HL-60 (cell line): ENCODE measurements at places on chromosomes 4 and X.

DNA sequence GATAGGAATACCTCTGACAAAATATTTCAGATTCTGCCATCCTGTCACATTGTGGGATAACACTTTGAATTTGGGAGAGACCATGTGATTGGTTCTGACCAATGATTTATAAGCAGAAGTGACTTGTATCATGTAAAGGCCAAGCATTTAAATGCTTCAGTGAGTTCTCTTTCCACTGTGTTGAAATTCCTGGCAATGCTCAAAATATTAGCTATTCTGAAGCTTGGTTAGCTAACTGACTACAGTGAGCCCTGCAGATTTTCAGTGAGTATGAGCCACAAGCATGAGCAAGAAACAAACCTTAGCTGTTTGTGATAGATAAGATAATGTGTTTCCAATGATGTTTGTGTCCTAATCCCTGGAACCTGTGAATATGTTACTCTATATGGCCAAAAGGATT, 562.8 kb upstream of the AADAT start:
- no peak for DNase-seq

- no peak for DNase-seq
These were observed 56.9 kb upstream of the CXCL8 start for GRCh38 chr4:73683456-73683855.

DNA sequence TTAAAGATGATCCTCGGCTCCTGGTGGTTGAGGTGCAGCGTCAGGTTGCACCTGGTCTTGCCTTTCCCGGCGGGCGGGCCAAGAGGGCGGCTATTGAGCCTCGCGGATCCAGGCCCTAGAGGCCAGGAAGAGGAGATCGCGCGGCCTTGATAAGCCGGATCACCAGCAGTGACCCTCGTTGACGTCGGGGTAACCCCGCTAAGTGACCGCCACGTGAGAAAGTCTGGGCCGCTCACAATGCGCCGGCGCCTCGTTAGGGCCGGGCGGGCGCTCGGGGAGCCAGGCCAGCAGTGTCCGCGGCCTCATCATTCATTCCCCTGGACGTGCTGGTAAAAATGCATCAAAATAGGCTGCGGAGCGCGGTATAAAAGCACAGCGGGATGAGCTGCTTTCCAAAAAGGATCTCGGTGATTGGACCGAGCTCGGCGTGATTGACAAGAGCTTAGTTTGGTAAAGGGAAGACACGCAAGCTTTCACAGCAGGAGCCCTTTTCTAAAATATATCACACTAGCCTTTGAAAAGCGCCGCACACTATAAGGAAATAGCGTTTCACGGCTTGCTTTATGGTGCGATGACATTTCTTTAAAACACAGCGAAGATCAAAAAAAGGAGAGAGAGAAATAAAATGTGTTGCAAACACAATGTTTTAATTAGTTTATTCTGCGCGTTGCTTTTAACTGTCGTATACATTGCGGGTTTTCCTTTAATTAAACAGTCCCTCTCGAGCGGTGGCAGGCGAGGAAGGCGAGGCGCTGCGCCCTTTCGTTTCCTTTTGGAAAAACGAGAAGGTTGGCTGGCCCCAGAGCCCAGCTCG, 15.9 kb upstream of the ZIC3 start:
- DNase-seq: no peak

DNA sequence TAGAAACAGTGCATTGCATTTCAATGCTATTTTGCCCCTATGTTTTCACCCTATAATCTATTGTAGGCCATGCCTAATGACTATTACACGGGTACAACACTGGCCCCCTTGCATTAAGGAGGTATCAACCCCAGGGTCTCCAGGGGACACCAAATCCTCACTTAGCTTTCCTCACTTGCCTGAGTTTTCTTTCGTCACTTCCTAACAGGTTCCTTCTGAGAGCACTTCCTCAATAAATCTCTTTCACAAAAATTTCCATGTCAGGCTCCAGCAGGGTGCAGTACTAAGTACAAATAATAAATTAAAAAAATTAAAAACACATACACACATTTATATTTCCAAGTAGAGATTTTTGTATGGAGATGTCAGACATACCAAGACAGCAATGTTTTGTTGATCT, 165.0 kb downstream of the RBM46 start:
- DNase-seq: no peak

- DNase-seq: no peak
These were observed 59.5 kb downstream of the DDX60 start for GRCh38 chr4:168259096-168259495.

DNA sequence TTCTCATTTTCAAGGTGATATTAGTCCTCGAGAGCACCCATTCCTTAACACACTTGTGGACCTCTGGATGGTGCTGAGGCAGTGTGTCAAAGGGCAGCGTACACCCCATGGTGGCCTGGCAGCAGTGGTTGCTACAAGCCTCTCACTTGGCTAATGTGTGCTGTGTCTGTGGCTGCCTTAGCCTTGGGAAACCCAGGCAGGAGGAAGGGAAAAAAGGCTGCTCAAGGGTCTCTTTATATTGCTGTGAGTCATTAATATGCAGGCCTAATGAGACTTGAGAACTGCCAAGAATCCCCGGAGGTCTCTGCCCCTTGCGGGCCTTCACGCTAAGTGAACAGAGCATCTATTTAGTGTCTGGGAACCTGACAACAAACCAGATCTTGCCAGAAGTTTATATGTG, 7.0 kb downstream of the PCDH10 start:
- no peak for DNase-seq

DNA sequence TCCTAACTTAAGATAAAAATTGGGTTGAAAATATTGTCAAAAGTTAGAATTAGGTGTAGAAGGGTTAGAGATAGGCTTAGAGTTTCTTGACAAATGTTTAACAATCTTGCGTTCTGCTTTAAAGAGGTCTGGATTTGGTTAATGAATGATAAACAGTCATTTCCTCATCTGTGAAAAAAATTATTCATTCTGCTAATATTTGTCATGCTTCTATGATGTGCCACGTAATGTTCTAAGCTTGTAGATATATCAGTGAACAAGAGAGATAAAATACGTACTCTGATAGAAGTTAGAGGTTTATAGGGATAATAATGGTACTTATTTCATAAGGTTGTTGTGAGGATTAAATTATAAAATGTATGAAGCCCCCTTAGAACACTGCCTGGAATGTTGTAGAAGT, 443.0 kb upstream of the GALNT7 start:
- no peak for DNase-seq

GRCh38 chr4:26964512-26964911, 103.9 kb downstream of the STIM2 start:
- no peak for DNase-seq

DNA sequence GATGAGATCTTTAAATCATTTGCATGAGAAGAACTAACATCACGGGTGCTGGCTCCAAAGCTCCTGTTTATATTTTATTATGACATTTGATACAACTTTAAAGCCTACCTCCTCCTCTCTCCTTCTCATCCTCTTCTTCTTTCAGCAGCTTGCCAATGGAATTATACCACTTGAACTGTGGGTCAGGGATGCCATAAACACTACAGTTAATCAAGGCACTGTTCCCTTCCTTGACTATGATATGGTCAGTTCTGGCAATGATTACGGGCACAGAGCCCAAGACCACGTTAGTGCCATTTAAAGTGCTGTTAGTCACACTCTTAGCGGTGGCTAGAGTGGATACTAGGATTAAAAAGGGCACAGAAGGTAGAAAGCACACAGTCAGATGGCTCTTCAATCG, 20.7 kb downstream of the MFAP3L start:
- no peak for DNase-seq

- no peak for DNase-seq
These were observed 54.1 kb upstream of the PRPS1 start for GRCh38 chrX:107574054-107574683.

- DNase-seq: no peak
These were observed 21.9 kb downstream of the APOO start for GRCh38 chrX:23885803-23886202.

GRCh38 chrX:118824173-118824730, 628 bp downstream of the ZCCHC12 start:
- no peak for DNase-seq

- DNase-seq: no peak
These were observed 523.0 kb downstream of the ANKRD50 start for GRCh38 chr4:124189545-124189944.

GRCh38 chr4:48742412-48742811, 37.7 kb downstream of the FRYL start:
- no peak for DNase-seq
